Sigmoid colon (tissue), 7 donors: ENCODE measurements at places on chromosomes 16 and 17. TPM values are rescaled to one million over a fixed set of nuclear protein-coding genes. Genes with fewer than 3 reads are reported as not detected.

- peak overlapping the region; percentile 73 for H3K27ac ChIP-seq
- DNase-seq = no peak
- no peak overlapping the region for H3K4me3 ChIP-seq
- no peaks in the 10 kb centered on the region for H3K36me3 ChIP-seq
- no peaks in the 10 kb centered on the region for H3K27me3 ChIP-seq
- H3K4me1 ChIP-seq = no peaks in the 10 kb centered on the region
Observed at GRCh38 chr16:16150878-16151152, 72.5 kb downstream of the ABCC6 start.

IL34 gene
- 4.6 TPM for total RNA-seq

DNA sequence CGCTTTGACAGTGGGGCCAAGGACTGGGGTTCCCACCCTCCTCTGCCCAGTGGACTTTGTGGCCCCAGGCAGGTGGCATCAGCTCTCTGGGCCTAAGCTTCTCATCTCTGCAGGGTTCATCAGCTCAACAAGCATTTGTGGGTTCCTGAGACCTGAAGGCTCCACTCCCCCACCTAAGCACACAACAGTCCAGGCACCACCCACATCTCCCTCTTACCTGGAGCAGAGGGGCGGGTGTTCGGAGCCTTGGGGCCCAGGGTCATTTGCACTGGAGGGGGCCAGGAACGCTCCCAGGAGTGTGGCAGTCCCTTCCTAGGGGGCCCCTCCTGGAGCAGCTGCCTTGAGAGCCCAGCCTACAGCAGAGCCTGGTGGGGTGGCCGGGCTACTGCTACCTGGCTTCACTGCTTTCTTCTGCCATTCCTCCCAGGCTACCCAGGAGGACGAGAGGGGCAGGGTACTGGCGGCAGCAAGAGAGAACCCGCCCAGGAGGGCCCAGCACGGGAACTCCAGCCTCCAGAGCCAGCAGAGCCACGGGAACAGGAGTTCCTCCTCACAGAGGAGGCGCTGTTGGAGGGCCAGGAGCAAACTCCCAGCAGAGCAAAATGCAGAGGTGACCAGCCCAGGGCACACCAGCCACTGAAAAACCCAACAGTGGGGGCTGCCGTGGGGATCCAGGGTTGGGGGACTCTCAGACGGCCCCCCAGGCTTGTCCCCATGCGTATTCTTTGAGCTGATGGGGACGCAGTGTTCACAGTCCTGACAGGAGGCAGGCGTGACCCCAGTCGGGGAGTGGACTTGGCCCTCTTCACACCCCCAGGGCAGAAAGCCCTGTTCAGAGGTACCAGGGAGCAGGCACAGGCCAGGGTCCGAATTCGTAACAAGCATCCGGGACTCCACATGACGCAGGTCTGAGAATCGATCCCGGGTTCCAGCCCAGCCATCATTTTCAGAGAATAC lies 35.1 kb upstream of the SLC38A10 start:
- H3K27ac ChIP-seq = peak overlapping the region; percentile 82
- DNase-seq = no peak
- peaks cover 39% of the 10 kb centered on the region for H3K4me1 ChIP-seq
- no peaks in the 10 kb centered on the region for H3K27me3 ChIP-seq
- H3K4me3 ChIP-seq = no peak overlapping the region
- H3K36me3 ChIP-seq = no peaks in the 10 kb centered on the region

DNA sequence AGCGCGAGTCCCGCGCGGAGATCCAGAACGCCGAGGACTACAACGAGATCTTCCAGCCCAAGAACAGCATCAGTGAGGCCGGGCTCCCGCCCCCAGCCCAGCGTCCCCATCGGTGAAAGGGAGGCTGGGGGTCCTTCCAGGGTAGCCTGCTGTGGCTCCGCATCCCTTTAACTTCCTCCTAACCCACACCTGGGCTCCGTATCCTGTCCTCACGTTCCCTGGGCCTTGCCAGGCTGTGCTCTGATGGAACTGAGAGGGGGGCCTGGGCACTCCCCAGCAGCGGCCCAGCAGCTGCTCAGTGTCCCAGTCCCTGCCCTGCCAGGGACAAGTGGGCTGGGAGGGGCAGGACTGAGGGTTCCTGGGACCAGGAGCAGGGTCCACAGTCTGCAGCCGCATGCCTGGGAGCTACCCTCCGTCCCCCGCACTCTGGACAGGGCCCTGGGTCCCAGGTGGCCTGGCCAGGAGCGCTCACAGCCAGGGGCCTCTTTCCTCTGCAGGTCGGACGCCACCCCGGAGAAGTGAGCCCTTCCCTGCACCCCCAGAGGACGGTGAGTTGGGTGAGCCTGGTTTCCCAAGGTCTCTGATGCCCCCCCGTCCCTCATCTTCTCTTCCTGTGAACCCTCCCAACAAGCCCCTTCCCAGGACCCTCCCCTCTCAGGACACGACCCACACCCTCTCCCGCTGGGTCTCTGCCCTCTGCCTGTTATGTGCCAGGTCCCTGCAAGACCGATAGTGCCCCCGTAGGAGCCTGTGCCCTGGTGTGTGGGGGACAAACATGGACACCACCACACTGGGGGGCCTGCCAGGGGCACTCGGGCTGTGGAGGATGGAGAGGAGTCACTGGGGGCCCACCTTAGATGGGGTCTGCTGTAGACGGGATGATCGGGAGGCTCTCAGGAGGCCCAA lies 18.1 kb downstream of the KATNB1 start:
- no peak for DNase-seq
- no peak overlapping the region for H3K27ac ChIP-seq
- no peak overlapping the region for H3K4me3 ChIP-seq
- H3K36me3 ChIP-seq = peaks cover 20% of the 10 kb centered on the region
- H3K27me3 ChIP-seq = no peaks in the 10 kb centered on the region
- peaks cover 9% of the 10 kb centered on the region for H3K4me1 ChIP-seq

DNA sequence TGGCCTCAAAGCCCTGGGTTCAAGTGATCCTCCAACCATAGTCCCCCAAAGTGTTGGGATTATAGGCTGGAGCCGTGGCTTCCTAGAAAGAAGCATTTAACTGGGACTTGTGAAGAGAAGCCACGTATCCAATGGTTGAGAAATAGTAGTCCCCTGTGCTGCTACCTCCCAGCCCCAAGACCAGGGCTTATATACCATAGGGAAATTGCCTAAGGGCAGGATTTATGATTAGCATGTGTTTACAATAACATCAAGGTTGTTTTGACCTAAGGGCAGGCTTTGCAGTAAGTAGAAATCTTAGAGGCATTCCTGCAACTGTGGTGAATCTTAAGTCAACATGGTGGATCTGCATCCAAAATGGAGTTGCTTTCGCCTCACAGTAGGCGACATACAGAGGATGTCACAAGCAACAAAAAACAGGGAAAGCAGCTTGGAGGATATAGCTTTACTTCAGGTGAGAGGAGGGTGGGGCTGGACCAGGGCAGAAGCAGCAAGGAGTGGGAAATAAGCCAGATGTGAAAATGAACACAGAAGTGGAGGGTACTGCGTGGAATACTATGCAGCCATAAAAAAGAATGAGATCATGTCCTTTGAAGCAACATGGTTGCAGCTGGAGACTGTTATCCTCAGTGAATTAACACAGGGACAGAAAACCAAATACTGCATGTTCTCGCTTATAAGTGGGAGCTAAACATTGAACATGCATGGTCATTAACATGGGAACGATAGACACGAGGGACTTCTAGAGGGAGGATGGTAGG lies 18.7 kb upstream of the NSMCE1 start:
- H3K36me3 ChIP-seq = no peaks in the 10 kb centered on the region
- peak overlapping the region; percentile 48 for H3K27ac ChIP-seq
- no peaks in the 10 kb centered on the region for H3K27me3 ChIP-seq
- H3K4me1 ChIP-seq = no peaks in the 10 kb centered on the region
- H3K4me3 ChIP-seq = no peak overlapping the region

ZNF469 gene
- 0.36 TPM for total RNA-seq

CDRT15L2 gene
- not detected for total RNA-seq

DNA sequence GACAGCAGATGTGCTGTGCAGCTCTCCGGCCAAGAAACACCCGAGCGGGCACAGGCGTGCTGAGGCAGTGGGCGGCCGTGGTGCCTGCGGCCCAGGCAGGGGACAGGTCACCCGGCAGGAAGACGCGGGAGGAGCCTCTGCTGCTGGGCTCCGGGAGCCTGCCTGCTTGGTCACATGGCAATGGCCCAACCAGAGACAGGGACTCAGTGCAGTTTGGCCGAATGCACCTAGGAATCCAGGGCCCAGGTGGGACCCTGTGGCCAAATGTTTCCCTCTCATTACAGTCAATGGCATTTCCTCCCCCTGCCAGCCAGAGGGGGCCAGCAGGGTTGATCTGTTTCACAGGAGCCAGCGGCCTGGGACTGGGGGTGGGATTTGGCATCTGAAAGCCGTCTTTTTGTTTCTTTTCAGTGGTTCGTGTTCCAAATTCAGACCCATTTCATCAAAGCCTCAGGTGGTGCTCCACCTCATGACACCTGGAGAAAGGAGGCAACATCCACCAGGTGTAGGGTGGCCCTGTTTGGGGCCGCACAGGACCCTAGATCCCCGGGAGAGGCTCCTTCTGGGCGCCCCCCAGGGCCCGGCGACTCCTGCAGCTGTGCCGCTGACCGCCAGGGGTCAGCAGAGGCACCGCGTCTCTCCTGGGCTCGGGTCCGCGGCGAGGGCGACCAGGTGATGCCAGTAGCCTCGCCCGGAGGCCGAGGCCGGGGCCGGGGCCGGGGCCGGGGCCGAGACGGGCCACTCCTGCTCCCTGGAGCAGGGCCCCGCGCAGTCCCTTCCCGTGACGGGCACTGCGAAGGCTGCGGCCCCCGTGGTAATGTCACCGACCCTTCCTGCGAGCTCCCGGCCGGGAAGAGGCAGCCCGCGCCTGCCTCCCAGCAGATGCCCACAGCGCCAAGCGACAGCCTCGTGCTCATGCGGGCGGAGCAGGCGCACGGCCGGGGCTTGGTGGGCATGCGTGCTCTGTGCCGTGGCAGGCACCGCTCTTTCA lies 118.5 kb downstream of the C16orf78 start:
- no peak overlapping the region for H3K27ac ChIP-seq
- H3K27me3 ChIP-seq = no peaks in the 10 kb centered on the region
- H3K4me3 ChIP-seq = peak overlapping the region; percentile 29
- no peaks in the 10 kb centered on the region for H3K36me3 ChIP-seq
- peaks cover 6% of the 10 kb centered on the region for H3K4me1 ChIP-seq

- no peak overlapping the region for H3K27ac ChIP-seq
- no peaks in the 10 kb centered on the region for H3K27me3 ChIP-seq
- peaks cover 37% of the 10 kb centered on the region for H3K36me3 ChIP-seq
- DNase-seq = no peak
Observed at GRCh38 chr16:4689091-4689671, 4.2 kb upstream of the NUDT16L1 start.

DNA sequence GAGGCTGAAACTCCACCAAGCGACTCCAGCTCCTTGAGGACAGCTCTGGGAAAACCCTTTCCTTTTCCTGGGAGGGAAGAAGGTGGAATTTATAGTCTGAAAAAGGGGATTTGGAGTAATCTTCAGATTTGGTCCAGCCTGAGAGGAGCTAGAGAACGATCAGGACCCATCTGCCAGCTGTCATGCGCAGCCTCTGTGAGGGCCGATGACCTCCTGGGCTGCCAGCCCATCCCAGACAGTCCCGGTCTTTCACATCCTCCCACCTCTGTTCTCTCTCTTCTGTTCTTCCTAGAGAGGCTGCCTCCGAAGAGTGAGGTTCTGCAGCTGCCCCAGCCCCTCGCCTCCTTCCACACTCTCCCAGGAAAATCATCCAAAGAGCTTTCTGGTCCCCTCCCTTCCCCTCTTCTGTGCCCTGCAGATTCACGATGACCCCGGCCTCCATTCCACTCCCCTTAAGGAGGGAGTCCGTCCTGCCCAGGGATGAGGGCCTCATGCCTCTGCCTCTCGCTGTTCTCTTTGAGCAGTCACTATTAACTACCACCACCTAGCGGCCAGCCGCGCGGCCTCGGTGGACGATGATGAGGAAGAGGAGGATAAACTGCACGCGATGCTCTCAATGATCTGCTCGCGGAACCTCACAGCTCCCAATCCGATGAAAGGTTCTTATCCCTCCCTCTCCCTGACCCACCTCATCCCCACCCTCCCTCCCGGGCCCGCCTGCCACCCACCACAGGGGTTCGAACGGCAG lies 29.6 kb downstream of the SGSM2 start:
- H3K36me3 ChIP-seq = peaks cover 6% of the 10 kb centered on the region
- no peak overlapping the region for H3K4me3 ChIP-seq
- H3K4me1 ChIP-seq = peaks cover 36% of the 10 kb centered on the region
- no peak for DNase-seq
- H3K27ac ChIP-seq = peak overlapping the region; percentile 61

SLC52A1 gene
- total RNA-seq = not detected

DNA sequence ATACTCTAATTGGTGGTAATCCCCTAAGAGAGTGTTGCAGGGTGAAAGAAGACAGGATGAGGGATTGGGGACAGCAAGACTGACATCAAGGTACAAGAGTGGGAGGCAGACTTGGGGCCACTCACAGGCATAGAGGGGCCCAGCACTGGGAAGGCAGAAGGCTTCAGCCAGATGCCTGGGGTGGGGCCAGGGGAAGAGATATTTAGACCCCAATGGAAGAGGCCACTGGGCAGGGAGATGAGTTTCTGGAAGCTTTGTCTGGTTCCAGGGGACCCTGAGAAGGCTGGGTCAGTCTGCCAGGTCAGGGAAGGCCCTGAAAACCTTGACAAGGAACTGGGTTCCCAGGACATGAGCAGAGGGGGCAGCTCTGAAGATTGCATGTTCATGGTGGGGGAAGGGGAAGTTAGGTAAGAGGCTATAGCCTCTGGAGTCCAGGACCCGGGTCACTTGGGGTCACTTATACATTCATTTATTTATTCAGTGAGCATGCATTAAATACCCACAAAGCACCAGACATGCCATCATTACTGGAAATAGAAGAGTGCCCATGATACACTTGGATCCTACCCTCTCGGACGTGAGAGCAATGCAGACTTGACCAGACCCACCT lies 92.9 kb downstream of the TMEM132E start:
- no peaks in the 10 kb centered on the region for H3K4me1 ChIP-seq
- no peak overlapping the region for H3K27ac ChIP-seq
- DNase-seq = no peak
- no peaks in the 10 kb centered on the region for H3K36me3 ChIP-seq
- peaks cover 19% of the 10 kb centered on the region for H3K27me3 ChIP-seq

DNA sequence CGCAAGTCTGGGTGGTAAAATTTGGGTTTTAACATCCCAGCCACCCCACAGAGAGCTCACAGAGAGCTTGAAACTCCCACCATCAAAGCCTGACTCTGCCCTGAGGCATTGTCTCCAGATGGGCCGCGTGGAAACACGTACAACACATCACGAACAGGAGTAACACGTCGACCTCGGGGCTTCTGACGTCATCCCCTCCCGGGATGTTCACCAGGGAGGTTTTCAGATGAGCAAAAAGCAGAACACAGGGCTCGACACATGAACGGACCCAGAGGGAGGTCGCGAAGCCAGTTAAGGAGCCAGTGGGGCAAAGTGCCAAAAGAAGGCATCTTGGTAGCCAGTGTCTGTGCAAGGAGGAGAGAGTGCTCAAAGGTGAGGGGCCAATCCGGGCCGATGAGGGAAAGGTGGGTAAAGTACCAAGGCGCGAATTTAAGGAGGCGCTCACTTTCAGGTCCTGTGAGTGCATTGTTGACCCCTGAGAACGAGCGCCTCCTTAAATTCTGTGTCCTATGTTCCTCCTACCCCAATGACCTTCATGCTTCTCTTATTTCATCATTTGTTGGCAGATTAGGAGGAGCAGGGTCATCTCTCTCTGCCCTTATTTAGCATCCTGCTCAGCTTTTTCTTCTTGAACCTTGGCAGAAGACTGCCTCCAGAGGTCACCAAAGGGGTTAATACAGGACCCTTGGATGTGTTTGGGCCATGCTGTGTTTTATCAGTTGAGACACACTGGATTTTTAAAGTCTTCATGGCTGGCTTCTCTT lies 5.6 kb downstream of the RCVRN start:
- H3K4me1 ChIP-seq = peaks cover 5% of the 10 kb centered on the region
- DNase-seq = peak; percentile 81
- H3K27me3 ChIP-seq = no peaks in the 10 kb centered on the region
- H3K27ac ChIP-seq = peak overlapping the region; percentile 59
